ENCODE measurements at places on chromosomes 13 and 19.

- DNase-seq, result no peak
Observed at GRCh38 chr13:73715911-73716510, 418.2 kb downstream of the KLF12 start.

GRCh38 chr13:30448441-30448840 lies 17.3 kb downstream of the HMGB1 start:
- DNase-seq, result no peak

- DNase-seq, result no peak
Observed at GRCh38 chr13:112124141-112124540, 57.2 kb downstream of the SOX1 start.

DNA sequence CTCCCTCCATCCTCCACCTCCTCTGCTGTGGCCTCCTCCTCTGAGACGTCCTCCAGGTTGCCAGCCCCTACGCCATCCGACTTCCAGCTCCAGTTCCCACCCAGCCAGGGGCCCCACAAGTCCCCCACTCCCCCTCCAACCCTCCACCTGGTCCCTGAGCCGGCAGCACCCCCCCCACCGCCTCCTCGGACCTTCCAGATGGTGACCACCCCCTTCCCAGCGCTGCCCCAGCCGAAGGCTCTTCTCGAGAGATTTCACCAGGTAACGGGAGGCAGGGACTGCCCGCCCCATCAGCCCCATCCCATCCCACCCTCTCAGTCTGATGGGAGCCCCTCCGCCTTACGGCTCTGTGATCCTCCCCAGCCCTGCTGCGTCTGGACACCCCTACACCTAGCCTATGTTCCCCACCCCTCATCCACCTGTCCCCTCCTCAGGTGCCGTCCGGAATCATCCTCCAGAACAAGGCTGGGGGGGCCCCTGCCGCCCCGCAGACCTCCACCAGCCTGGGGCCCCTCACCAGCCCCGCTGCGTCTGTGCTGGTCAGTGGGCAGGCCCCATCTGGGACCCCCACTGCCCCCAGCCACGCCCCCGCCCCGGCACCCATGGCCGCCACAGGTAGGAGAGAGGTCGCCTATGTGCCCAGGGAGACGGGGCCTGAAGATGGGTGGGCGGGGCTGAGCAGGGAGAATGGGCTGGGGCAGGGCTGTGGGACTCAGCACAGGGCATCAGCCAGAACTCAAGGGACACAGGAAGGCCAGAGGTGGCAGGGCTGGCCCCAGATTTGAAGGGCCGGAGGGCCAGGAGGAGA lies 18.6 kb upstream of the EHD2 start:
- no peak for DNase-seq

GRCh38 chr13:34340534-34340933 lies 522.6 kb downstream of the RFC3 start:
- DNase-seq, result no peak

GRCh38 chr19:18558202-18558555 lies 509 bp downstream of the KXD1 start:
- DNase-seq, result no peak

- DNase-seq, result no peak
Observed at GRCh38 chr19:28319227-28319626, 893.7 kb downstream of the UQCRFS1 start.

DNA sequence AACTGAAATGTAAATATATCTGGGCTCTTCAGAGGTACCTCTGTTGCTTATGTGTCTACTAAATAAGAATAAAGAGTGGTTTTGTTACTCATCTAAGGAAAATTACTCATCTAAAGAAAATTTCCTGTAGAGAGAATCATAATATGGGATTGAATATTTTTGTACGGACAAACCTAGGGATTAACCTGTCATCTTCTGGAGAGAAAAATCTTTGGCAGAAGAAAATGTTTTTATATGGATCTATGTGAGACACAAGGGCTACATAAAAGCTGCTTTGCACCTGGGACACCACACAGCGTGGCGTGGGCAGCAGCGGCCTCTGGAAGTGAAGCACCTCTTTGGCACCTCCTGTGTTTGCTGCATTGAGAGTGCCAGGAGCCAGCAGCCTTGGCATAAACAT lies 242.9 kb upstream of the DACH1 start:
- no peak for DNase-seq

GRCh38 chr19:27776020-27776419 lies 1436.9 kb downstream of the UQCRFS1 start:
- DNase-seq, result no peak

- no peak for DNase-seq
Observed at GRCh38 chr19:16146112-16146511, 2.6 kb downstream of the HSH2D start.

DNA sequence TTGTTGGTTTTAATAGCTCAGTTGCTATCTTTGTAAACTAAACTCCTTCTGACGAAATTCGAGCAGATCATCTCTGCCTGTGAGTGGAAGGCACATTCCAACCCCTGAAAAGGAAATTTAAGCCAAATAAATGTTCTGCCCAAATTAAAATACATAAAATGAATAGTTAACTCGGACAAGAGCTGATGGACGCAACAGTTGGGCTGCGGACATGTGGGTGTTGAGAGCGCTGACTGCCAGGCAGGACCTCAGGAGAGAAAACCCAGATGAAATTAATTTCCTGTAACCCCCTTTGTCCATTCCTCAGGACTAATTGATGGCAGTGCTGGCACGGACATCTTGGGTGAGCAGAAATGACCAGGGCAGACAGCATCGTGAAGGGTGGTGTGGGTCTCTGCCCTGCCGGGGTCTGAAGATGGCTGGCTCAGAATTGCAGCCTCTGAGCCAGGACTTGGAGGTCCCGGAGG lies 86.5 kb downstream of the TSHZ3 start:
- DNase-seq, result no peak

DNA sequence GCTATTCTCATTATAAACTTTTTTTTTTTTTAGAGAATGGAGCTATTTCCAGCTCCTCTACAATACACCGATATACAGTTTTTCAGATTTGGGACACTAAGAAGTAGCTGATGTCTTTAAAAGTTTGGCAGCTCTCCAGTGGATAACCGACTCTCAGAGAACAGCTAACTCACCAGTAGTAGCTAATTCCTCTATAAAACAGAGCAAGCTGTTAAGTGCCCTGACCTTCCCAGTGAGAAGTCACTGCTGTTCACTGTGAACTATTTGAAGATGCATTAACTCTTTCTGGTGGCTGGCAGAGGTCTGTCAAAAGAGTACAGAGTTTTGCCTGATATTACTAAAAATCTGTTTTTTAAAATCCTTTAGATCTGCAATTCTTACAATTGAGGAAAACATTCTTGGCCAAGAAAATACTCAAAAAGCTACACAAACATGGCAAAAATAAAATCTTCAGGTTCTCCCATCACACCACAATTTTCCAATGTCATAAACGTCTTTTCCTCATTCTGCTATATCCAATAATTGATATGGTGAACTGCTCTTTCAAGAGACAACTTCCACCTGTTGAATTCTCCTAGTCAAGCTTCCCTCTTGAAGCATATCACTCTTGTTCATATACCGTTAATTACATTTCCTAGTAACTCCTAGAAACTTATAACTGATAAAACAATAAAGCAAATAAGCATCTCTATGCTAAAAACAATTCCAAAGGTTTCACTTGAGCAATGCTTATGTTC lies 44.2 kb downstream of the TBC1D4 start:
- no peak for DNase-seq

DNA sequence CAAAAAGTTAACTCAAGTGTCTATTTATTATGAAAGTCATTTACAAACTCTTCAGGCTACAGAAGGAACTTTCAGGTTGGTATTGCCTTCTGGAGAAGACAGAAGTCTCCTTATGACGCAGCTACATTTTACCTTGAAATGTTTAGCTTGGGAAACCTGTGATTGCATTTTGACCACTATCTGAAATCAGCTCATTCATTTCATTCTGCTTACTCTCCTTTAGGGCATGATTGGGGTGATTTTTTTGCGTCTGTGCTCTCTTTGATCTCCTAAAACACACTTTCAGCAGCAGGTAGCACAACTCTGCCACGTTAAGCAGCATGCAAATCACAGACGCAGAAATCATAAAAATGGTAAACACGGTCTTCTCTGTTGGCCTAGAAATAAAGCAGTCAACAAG lies 9.6 kb downstream of the GJB6 start:
- no peak for DNase-seq

- DNase-seq, result no peak
Observed at GRCh38 chr13:112333756-112334543, 42.2 kb upstream of the SPACA7 start.

DNA sequence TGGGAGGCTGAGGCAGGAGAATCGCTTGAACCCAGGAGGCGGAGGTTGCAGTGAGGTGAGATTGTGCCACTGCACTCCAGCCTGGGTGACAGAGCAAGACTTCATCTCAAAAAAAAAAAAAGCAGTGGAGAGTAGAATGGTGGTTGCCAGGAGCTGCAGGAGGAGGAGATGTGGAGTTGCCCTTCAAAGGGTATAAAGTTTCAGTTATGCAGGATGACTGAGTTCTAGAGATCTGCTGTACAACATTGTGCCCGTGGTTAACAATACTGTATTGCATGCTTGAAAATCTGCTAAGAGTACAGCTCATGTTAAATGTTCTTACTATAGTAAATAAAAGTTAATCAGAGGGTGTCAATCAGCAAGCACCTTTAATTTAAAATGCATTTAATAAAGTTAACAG lies 28.4 kb upstream of the LATS2 start:
- no peak for DNase-seq

- no peak for DNase-seq
Observed at GRCh38 chr19:53994811-53995210, 3.4 kb downstream of the CACNG6 start.

DNA sequence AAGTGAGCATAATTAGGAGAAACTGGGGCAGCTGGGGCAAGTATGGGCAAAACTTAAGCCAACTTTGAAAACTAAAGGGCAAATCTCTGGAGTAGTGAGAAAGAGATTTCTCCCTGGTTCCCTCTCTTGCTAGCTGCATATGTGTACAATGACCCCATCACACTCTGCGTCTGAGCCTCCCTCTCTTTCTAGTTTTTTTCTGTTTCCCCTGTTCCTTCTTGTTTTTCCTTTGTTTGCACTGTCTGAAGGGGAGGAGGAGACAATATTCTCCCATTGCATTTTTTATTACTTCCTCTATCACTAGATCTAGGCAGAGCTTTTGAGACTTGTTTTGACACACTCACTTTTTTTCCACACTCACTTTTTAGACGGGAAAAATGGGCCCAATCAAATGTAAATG lies 11.2 kb upstream of the CLDN10 start:
- DNase-seq, result no peak

- no peak for DNase-seq
Observed at GRCh38 chr13:46995874-46996273, 99.0 kb upstream of the HTR2A start.

- DNase-seq, result no peak
Observed at GRCh38 chr19:52584736-52585440, 14.8 kb downstream of the ZNF701 start.

DNA sequence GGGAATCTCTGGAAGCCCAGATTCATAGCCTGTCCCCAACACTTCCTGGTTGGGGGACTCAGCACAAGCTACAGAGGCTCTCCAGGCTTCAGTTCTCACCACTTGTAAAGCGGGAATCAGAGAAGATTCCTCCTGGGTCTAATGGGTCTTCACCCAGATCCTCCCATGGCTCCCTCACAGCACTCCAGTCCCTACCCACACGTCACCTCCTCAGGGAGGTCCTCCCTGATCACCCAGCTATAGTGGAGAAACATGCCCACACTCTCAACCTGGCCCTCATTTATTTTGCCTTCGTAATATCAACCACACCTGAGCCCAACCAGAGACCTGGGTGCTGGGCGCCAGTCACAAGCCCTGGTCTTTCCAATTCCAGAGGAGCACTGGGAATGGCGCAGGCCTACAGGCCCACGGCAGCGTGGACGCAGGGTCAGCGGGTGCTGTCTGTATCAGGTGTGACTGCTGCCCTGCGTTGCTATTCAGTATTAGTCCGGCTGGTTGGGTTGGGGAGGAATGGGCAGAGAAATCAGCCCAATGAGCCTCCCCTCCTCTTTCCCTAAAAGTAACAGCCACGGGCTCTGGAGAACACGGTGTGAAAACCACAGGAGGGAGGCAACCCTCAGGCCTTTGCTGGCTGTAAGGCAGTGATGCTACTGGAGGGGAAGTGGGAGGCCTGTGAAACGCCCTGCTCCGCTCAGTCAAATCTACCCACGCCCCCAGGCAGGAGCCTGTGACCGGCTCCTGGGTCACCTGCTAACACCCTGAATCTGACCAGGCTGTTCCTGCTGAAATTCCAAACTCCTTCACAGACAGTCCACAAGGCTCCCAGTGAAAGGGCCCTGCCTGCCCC lies 5.2 kb downstream of the AKT2 start:
- no peak for DNase-seq

DNA sequence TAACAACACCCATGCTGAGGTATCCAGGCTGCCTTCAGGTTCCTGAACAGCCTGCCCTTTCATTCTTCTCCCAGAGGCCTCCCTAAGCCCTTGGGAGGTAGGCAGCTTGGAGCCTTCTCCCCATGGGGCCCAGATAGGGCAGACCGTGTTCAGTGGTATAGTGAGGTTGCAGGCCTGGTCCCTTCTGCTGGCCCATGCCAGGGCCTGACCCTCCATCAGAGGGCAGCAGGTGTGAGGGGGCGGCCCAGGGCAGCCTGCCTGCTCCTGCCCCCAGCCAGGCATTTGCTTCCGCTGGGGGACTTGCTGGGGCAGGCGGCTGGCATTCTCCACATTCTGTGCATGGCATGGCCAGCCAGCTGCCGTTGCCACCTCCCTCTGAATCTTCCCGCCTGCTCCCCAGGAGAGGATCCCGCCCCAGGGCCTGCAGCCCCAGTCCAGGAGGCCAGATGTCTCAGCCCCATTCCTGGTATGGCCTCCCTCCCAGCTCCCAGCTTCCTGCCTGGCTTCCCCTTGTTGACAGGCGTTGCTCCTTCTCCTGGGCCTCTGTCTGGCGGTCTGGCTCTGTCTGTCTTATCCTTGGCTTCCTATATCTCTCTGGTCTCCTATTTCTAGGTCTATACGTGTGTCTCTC lies 8.9 kb downstream of the CIC start:
- DNase-seq, result no peak

DNA sequence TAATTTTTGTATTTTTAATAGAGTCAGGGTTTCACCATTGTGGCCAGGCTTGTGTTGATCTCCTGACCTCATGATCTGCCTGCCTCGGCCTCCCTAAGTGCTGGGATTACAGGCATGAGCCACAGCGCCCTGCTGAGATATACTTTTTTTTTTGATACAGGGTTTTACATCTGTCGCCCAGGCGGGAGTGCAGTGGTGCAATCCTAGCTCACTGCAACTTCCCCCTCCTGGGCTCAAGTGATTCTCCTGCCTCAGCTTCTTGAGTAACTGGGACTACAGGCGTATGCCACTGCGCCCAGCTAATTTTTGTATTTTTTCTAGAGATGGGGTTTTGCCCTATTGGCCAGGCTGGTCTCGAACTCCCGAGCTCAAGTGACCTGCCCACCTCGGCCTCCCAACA lies 2.0 kb downstream of the COLGALT1 start:
- DNase-seq, result no peak

DNA sequence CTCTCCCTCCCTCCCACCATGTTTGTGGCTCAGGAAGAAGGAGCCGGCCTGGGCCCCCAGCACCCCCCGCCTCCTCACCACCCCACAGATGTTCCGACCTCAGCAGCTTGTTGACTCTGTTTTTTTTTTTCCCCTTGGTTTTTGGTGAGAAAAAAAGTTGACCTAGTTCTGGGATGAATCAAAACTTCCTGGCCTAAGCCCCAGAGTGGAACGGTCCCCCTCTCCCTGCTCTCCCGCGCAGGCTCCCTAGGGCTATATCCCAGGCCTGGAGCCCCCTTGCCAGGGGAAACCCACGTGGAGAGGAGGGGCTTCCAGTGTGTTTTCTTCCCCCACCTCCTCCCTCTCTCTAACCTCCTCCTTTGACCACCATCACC lies 4.0 kb downstream of the COL5A3 start:
- DNase-seq, result no peak

GRCh38 chr19:7497292-7497691 lies 8.5 kb upstream of the PEX11G start:
- no peak for DNase-seq
